Brain pericyte (primary cell): ENCODE measurements at places on chromosomes 2 and 18.

GRCh38 chr2:63369146-63369545 lies 219.1 kb downstream of the WDPCP start:
- no peak for DNase-seq

GRCh38 chr2:111620281-111620680 lies 263.7 kb downstream of the ANAPC1 start:
- no peak for DNase-seq

DNA sequence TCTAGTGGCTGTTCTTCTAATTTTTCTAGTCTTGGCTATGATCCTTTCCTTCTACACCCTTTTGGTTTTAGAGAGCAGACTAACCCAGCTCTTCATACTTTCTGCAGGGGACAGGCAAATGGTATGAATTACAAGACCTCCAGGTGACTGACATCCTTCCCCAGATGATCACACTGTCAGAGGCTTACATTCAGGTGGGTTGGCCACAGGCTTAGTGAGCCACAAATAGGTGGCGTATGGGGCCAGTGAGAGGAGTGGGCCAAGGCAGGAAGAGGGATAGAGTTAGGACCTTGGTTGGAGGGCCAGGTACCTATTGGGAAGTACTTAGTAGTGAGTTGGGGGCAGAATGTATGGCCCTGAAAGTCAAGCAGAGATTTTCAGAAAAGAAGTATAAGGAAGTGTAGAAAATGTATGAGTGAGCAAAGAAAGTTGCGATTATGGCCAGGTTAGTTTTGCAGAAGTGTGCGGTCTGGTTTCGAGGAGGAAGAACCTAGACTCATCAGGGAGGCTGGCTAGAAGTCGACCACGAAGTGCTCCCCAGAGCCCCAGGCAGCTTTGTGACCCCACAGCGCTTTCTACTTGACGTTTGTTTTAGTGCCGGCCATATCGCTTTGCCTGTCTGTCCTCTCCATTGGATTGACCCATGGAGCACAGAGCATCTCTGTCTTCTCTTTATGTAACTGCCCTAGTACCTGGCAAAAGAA lies 20.0 kb downstream of the SFTPB start:
- DNase-seq = no peak

DNA sequence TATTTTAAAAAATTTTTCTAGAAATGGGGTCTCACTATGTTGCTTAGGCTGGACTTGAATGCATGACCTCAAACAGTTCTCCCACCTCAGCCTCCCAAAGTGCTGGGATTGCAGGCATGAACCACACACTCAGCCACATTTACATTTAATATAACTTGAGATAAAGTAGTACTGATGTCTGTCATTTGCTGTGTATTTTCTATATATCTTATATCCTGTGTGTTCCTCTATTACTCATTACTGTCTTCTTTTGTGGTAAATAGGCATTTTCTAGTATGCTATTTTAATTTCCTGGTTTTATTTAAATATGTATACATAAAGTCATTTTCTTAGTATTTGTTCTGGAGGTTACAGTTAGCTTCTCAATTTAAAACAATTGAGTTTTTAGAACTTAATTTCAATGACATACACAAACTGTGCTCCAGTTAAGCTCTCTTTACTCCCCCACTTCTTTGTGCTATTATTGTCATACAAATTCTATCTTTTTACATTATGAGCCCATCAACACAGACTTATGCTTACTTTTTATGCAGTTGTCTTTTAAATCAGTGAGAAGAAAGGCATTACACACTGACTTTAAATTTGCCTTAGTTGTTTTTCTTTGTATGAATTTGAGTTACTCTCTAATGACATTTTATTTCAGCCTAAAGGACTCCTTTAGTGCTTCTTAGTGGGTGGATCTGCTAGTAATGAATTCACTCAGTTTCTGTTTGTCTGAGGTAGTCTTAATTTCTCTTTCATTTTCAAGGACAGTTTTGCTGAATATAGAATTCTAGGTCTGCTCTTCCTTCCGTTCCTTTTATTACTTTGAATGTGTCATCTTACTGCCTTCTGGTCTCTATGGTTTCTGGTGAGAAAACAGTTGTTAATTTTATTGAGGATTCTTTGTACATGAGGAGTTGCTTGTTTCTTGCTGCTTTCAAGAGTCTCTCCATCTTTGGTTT lies 6.2 kb upstream of the INPP4A start:
- DNase-seq = no peak

- DNase-seq = no peak
Observed at GRCh38 chr2:237673130-237674001, 46.0 kb downstream of the LRRFIP1 start.

- no peak for DNase-seq
Observed at GRCh38 chr2:222311978-222312738, 13.4 kb upstream of the PAX3 start.

DNA sequence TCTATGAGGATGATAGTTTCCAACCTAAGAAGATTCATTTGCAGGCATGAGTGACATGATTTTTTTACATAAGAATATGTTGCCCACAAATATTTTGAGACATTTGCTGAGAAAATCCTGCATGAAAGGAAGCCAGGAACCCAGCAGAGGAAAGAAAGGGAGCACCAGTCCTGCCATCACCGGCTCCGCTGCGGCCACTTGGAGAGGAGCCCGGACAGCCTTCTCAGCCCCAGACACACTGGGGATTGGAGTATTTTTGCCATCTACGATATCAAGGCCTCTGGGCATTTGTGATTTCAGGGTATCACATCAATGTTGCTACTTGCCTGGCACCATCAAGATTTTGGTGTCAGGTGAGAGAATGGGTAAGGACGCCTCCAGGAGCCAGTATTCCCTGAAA lies 228.3 kb downstream of the PTGR3 start:
- DNase-seq = no peak

GRCh38 chr18:53935803-53936202 lies 288.7 kb downstream of the MBD2 start:
- DNase-seq = no peak

- DNase-seq = no peak
Observed at GRCh38 chr2:227860221-227860641, 11.2 kb upstream of the DAW1 start.

DNA sequence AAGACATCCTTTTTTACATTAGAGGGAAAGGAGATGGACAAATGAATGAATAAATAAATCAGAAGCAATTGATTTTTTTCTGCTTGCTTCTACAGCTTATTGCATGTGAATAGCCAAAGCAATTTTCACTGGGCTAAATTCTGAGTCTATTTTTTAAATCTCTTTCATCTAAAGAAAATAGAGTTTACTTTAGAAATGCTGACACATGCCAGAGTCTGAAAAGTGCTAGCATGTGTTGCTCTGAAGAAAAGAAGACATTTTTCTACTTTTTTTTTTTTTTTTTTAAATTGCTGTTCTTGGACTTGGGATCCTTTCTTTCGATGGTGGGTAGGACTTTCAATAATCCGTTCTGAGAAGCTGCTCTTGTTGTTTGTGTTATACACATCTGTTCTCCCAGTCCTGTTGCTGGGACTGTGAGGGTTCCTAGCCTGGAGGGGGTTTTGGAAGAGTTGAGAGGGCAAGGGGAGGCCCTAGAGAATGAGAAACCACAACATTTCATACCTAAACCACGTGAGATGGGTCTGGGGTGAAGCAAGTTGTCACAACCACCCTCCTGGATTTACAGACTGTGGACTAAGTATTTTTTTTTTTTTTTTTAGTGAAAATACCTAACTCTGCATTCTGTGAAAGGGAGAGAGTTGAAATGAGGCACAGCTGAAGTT lies 193.5 kb downstream of the PRKCE start:
- no peak for DNase-seq

GRCh38 chr2:237699870-237700511 lies 72.6 kb downstream of the LRRFIP1 start:
- no peak for DNase-seq

- DNase-seq = no peak
Observed at GRCh38 chr2:71220743-71221142, 6.2 kb downstream of the PAIP2B start.

GRCh38 chr2:147569426-147569825 lies 275.4 kb upstream of the ACVR2A start:
- DNase-seq = no peak

DNA sequence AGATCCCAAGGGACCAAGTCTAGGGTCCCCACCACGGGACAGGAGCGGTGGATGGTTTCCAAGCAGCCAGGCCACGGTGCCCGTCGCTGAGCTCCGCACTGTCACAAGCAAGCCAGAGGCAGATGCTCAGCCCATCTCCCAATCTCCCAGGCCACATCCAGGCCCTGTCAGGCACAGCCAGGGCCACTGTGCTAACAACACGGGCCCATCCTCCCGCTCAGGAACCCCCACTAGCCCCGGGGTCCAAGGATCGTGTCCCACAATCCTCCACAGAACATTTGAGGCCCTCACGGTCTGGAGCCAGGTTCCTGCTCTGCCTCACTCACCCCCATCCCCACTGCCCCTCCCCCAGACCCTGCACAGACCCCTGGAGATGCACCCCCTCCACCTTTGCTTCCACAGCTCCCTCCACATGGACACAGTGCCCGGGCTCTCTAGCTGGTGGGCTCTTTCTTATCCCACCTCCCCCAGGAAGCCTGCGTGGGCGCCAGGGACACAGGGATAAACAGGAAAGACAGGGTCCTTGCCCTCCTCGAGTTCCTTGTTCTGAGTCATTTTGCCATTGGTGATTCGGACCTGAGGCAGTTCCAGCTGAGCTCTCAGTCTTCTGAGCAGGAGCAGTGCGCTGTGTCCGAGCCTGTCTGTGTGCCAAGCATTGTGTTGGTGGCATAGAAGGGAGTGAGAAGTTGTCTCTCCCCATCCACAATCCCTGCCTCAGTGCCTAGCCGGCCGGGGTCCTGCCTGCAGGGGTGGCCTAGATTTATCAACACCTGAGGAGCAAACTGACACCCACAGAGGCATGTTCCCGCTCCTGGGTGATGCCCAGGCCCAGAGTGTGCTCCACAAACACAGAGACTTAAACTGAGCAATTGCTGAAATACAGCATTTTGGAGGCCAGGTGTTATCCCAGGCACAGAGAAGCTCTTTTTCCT lies 7.0 kb downstream of the CROCC2 start:
- DNase-seq = no peak

- DNase-seq = no peak
Observed at GRCh38 chr2:44945676-44946371, 4.3 kb downstream of the SIX3 start.
